Renal cortex interstitium (tissue), 15 donors: ENCODE measurements at places on chromosomes 13 and 19. TPM values are rescaled to one million over a fixed set of nuclear protein-coding genes. Genes with fewer than 3 reads are reported as not detected.

DNA sequence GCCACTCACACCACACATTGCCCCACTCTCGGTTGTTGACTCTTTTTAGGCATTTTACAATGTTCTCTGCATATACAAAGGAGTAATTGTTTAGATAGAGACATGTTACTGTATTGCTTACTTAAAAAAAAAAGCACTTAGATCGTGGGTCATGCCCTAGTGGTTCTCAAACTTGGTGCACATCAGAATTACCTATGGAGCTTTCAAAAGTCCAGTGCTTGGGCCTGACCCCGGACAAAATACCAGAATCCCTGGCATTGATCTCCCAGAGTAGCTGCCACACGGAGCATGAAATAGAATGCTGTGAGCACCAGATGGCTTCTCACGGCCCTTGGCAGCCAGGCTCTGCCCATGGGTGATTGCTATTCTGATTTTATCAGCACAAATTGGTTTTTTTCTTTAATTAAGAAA, 20.0 kb downstream of the ACP7 start:
- no peak for DNase-seq

DNA sequence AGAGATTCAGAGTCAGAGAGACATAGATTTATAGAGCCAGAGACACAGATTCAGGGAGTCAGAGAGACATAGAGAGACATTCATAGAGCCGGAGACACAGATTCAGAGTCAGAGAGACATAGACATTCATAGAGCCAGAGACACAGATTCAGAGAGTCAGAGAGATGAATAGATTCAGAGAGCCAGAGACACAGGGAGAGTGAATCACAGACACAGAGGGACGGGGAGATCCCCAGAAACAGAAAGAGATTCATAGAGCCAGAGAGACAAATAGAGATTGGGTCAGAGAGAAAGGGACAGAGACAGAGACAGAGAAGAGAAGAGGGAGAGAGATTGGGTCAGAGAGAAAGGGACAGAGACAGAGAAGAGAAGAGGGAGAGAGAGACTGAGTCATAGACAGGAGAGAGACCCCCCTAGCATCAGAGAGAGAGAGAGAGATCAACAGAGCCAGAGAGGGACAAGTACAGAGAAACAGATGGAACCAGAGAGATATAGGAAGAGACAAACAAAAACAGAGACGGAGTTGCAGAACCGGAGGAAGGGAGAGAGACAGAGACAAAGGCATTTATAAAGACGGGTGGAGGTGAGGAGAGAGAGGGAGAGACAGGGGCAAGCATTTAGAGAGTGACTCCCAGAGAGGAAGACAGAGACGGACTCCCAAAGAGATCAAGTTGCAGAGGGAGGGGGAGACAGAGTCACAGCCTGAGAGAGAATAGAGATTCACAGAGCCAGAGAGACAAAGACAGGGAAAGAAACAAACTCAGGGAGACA, 1.1 kb upstream of the PRKCG start:
- DNase-seq: no peak

DNA sequence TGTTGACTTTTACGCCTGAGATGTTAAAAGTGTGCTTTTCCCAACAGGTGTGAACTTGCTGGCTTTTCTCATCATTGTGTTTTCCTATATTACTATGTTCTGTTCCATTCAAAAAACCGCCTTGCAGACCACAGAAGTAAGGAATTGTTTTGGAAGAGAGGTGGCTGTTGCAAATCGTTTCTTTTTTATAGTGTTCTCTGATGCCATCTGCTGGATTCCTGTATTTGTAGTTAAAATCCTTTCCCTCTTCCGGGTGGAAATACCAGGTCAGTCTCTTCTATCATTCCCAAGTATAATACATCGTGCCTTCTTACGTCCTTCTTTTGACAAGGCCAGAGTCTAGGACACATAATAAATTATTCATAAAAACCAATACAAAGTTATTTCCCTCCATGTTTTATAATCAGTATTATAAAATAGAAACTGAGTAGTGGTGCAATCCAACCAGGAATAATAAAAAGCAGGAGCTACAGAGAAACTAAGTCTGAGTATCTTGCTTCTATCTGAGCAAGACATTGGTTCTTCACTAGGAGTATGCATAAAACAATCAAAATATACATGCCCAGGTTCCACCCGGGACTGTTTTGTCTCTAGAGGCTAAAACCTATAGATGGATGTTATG, 57.9 kb downstream of the RXFP2 start:
- DNase-seq: peak; percentile 30

GRCh38 chr13:26698392-26699196, 62.0 kb downstream of the GPR12 start:
- peak; percentile 62 for DNase-seq

GRCh38 chr13:28597641-28598040, 61.3 kb upstream of the POMP start:
- no peak for DNase-seq

DNA sequence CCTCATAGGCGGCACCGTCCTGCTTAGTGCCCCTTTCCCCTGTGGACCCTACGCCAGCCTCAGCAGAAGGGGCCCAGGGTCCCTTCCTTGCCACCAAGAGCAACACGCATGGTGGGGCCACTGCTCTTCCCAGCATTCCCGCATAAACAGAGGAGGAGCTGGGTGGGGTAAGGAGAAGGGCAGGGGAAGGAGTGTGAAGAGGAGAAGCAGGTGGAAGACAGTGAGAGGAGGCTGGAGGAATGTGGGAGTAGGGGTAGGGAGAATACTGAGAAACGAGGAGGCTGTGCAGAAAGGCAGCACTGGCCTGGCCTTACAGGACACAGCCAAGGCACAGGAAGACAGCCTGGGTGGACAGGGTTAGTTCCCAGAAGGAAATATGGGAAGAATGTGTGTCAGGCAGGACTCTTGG, 43.9 kb downstream of the ZNF331 start:
- DNase-seq: no peak

- peak; percentile 17 for DNase-seq
Measured at GRCh38 chr13:105616333-105617075, 919.0 kb downstream of the EFNB2 start.

DNA sequence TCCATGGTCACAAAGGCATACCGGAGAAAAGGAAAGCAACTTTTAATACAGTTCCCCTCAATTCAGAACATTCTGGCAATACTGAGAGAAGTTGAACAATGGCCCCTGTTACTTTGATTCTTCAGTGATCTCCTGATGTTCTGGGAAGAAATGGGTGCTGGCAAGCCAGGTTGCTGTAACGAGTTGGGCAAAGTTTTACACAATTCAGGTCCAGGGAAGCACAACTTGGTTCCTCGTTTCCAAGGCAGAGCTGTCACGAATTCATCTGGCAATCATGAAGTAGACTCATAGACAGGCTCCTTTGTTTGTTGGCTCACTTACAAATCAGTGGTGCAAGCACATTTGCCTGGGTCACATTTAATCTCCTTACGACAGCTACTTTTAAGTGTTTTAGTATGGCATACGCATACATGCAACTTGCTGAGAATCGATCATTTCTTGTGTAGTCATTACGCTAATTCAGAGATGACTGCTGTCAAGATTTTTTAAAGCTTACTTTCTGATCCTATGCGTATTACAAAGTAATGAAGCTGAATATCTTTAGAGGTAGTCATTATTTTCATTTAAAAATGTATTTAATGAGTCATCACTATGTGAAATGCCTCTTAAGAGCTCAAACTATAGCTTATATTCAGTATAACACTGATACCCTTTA, 174.7 kb downstream of the GPC5 start:
- DNase-seq: no peak

- DNase-seq: no peak
Measured at GRCh38 chr13:113527272-113527958, 36.9 kb upstream of the DCUN1D2 start.

- DNase-seq: no peak
Measured at GRCh38 chr19:46731007-46731501, 14.1 kb upstream of the PRKD2 start.

- DNase-seq: no peak
Measured at GRCh38 chr19:7863157-7863970, 10.8 kb downstream of the PRR36 start.

DNA sequence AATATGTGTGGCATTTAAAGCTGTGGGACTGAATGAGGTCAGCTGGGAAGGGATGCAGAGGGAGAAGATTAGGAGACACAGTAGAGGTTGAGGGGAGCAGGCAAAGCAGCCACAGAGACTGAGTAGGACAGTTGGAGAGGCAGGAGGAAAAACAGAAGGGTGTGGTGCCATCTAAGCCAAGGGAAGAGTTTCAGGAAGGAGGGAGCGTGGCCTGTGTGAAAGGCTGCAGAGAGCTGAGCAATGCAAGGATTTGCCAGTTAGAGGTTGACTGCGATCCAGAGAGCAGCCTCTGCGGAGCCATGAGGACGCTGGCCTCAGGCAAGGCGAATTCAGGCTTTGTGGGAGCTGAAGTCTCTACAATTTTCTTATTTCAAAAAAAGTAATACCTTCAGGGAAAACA, 28.9 kb downstream of the SOX21 start:
- DNase-seq: no peak

DNA sequence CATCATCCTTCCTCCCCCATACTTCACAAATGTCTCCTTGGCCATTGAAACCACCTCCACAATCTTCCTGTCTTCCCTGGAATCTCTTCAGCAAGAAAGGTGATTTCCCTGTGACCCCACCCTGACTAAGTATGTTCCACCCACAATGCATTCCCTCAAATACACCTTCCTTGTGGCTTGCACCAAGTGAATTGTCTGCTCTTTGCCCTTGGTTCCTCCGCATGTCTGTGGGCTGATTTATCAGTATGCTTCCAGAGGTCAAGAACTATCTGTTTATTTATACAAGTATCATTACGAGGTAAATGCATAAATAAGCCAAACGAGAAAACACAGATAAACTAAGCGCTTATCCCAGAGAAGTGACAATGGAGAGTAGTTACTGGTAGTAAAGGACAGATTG, 45.4 kb upstream of the POMP start:
- DNase-seq: no peak

GRCh38 chr13:20370815-20371421, 138.8 kb upstream of the GJB6 start:
- DNase-seq: no peak

DNA sequence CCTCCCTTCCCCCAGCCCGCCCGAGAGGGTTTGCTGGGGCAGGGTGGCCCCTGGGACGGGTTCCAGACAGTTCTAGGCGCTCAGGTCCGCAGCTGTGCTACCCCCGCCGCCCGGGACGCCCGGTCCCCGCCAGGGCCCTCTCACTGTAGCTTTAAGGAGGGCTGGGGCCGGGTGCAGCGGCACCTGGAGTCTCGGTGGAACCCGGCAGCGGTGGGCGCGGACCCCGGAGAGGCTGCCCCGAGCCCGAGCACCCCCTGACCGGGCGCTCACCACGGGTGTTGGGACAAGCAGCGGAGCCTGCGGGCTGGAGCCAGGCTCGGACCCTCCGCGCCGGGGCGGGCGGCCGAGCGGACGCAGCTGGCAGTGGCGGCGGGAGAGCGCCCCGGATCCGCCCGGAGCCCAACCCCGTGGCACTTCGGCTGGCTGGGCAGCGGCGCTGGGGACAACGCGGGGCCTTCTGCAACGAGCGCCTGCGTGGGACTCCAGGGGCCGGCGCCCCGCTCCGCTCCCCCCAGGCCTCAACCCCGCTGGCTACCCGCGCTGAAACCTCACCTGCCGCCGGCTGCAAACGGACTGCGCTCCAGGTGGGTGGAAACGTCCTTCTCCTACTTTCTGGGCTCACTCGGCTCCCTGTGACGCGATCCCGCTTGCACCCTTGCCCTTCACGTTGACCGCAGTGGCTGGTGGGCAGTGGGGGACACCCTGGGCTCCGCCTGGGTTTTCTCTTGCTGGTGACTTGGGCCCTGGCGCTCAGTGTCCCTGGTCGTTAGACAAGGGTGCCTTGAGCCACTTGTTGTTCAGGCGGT, 81.1 kb downstream of the ZNF429 start:
- DNase-seq: no peak

DNA sequence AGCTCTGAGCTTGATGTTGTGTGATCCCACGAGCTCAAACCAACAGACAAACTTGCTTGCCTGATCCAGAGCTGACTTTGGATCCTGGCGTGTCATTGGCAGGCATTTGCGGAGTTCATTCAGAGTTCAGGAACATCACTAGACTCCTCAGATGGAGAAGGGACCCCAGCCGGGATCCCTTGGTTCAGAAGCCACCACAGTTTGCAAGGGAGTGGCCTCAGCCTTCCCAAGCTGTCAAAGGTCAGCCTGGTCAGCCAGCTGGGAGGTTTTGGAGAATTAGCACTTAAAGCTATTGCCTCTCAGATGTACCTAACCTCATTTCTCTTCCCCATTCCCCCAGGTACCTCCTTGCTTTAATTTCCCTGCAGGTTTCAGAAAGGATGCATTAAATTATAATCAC, 208.8 kb upstream of the SOX21 start:
- DNase-seq: no peak

- DNase-seq: no peak
Measured at GRCh38 chr13:109782823-109783431, 3.5 kb downstream of the IRS2 start.

DNA sequence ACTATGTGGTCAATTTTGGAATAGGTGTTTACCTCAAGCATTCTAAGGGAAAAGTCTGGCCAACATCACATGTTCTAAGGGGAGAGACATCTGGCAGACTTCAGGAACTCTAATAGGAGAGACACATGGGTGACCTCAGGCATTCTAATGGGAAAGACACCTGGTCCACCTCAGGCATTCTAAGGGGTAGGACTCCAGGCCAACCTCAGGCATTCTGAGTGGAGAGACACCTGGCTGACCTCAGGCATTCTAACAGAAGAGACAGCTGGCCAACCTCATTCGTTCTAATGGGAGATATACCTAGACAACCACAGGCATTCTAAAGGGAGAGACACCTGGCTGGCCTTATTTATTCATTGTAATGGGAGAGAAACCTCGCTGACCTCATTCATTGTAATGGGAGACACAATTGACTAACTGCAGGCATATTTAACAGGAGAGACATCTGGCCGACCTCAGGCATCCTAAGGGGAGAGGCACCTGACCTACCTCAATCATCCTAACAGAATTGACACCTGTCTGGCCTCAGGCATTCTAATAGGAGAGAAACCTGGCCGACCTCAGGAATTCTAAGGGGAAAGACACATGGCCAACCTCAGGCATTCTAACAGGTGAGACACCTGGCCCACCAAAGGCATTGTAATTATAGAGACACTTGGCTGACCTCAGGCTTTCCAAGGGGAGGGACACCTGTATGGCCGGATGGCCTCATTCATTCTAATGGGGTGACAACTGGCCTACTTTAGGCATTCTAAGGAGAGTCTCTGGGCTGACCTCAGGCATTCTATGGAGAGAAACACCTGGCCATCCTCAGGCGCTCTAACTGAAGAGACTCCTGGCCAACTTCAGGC, 1346.8 kb downstream of the UQCRFS1 start:
- DNase-seq: no peak

- DNase-seq: no peak
Measured at GRCh38 chr13:113628291-113629270, 29.4 kb downstream of the ATP4B start.

- DNase-seq: no peak
Measured at GRCh38 chr19:36256853-36257519, 42.1 kb downstream of the ZNF146 start.

- no peak for DNase-seq
Measured at GRCh38 chr13:73146707-73147106, 87.9 kb downstream of the KLF5 start.

- DNase-seq: no peak
Measured at GRCh38 chr13:44234566-44234965, 139.1 kb upstream of the SERP2 start.

Gene ATP7B
- 19.0 TPM for polyA plus RNA-seq

Gene EDDM13
- polyA plus RNA-seq: 1.4 TPM

Gene BCL2L12
- 31.6 TPM for polyA plus RNA-seq

Gene KLF5
- 25.7 TPM for polyA plus RNA-seq

Gene MAP4K1
- polyA plus RNA-seq: 3.9 TPM

Gene ZNF235
- polyA plus RNA-seq: 13.1 TPM

Gene CEACAM8
- polyA plus RNA-seq: 0.20 TPM

Gene ADAT3
- 3.5 TPM for polyA plus RNA-seq
